Renal cortical epithelial cell (primary cell): ENCODE measurements at places on chromosomes 6 and 20.
A peak's percentile ranks its signal among the peaks of the same experiment; 100 is the strongest.

- DNase-seq = peak; percentile 19
These were observed 3.1 kb downstream of the MTCL3 start for GRCh38 chr6:127515794-127516661.

DNA sequence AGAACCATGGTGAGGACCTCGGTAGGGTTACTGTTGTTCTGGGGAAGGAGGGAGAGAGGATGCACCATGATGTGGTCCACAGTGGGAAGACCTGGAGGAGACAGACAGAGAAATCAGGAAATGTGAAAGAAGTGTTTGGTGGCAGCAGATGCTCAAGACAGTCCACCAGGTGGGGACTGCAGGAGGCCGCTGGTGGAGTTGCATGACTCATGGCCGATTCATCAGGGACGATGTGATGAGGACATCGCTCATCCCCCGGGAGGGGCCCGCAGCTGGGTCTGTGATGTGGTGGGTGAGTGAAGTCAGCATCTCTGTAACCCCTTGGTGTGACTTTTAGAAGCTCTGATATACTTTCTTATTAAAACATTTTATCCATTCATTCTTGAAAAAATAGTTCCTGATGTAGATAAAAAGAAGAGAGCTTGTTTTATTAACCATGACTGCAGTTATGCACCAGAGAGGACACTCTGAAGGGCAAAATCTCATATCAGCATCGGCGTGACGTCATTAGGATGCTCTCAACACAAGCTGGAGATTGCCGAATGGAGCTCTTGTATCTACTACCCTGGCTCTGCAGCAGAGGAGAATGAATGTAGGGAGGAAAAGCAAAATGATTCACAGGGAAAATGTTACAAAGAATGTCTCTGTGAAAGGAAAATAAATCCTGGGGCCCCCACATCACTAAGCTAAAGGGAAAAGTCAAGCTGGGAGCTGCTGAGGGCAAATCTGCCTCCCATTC is 71.2 kb downstream of the RAMACL start:
- peak; percentile 63 for DNase-seq

- no peak for DNase-seq
These were observed 15.5 kb downstream of the NOL4L start for GRCh38 chr20:32569380-32570305.

DNA sequence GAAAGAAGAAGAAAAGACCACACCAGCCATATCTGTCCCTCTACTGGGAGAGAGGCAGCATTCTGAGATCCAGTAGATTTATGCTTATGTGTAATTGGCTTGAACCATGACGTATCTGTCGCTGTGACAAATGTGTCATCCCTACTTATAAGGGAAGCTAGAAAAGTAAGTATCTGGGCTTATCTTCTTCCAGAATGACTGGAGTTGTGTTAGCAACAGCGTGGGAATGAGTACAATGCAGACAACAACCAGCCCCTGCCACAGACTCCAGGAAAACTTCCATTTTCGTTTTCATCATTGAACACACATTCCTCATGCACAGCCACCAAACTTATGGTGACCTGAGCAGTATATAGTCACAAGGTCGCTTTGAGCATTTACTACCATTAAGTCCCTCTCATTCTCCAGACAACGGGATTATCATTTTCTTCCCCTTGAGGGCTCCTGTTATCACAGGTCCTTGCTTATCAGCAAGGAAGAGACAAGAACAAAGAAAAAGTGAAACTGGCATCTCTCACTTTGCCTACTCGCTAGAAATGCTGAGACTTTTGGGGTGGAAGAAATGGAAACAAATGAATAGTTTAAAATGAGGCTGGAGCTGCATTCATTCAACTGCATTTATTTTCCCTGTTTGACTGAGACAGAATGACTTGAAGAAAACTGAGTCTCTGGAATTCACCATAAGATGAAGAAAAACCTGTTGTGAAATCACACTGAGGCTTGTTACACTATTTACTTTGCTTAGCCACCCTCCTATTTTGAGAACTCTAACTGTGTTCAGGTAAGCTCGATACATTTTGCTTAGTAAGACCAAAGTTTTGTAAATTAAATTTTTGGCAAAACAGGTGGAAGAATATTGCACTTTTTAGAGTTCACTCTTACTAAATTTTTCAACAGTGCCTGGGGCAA is 149.3 kb upstream of the FOXQ1 start:
- peak; percentile 19 for DNase-seq

- DNase-seq = no peak
These were observed 328.4 kb downstream of the CDC5L start for GRCh38 chr6:44715925-44716324.

GRCh38 chr6:15404685-15404980 is 158.8 kb downstream of the JARID2 start:
- no peak for DNase-seq

DNA sequence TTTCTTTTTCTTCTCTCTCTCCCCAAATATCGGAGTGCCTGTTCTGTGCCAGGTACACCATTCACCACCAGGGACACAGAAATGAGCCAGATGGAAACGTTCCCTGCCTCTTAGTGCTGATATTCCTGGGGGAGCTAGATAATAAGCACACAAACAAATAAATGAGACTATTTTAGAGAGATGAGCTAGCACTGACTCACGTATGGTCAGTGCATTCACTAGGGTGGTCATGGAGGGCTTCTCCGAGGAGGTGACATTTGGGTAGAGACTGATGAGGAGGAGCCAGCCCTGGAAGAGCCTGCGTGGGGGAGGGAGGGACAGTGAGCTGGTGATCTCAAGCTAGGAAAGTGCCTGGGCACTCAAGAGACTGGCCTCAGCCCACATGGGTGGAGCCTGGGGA is 252.3 kb upstream of the KCNG1 start:
- DNase-seq = no peak

DNA sequence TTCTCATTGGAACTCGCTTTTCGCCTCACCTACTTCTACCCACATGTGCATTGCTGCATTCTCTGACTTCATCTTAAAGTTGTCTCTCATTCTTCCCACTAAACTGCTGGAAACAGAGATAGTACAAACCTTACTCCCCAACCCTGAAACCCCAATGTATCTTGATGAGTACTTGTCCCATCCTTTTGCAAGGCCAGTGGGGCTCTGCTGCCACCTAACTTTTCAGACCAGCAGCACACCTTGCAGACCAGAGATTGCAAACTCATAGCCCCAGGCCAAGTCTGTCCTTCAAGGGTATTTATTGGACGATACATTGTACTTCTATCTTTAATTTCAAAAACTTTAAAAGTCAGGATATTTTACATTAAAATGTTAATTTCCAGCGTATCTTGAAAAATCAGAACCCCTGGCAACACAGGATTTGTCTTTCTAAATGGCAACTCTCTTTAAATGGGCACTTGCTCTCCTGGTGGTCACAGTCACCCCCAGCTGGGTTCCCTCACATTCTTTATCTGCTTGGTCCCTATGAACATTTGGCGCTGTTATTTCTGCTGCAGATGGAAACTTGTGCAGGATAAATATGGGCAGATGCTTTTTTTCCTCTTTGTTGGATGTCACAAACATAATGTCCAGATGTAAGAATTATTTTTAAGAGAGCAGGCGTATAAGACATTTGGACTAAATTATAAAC is 83.9 kb downstream of the SOD2 start:
- DNase-seq = peak; percentile 44

GRCh38 chr6:105501826-105502344 is 99.0 kb upstream of the PREP start:
- peak; percentile 72 for DNase-seq

GRCh38 chr20:45945678-45946148 is 11.2 kb downstream of the PCIF1 start:
- DNase-seq = no peak

GRCh38 chr6:18264923-18265377 is 620 bp upstream of the DEK start:
- DNase-seq = no peak

DNA sequence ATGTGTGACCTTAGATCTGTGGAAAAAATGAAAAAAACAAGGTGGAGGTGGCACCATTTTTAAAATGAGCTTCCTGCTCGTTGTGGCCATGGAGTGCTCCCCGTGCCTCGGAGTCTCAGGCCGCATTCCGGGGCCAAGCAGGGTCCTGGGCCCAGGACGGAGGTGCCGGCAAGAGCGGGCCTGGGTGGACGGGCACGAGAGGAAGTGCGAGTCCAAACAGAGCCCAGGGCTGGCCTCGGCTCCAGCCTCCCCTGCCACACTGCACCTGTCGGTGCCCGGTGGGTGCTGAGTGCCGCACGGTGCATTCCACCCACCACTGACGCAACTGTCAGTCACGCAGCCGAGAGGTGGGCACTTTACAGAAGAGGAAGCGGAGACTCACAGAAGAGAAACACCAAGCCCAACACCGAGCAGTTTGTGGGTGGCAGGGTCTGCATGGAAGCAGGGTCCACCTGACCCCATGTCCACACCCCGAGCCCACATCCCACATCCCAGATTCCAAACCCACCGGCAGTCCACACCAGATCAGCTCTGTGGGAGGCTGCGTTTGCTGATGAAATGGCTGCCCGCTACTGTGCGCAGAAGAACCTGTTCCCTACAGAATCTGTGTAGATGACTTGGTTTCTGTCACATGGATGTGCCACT is 97.7 kb downstream of the PSMB1 start:
- DNase-seq = no peak

DNA sequence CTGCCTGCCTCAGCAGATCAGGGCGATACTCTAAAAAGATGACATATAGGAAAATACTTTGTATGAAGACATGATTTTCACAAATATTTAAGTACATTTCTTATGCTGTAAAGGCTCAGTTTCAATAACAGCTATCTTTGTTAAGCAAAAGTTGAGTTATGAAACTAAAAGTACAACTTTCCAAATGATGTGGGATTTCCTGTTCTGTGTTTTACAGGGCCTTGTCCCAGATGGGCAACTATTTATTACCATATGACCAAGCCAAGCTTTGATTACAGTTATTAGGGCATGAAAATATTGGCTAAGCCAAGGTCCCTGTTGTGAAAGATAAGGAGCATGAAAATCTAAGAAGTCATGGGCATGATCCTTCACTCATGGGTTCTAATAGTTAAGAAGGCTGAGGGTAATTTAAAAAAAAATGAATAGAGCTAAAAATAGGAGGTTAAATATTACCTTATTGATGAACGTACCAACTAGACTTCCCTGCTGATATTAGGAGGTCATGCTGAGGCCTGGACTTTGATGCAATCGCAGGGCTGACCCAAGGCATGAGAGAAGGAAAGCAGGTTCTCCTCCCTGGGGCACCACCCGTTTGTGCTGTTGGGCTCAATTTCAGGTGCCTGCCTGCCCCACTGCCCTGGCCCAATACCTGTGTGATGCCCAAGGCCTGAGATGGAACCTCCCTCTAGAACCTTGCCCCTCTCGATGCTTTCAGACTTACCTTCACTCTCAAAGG is 294.4 kb upstream of the PRDM1 start:
- DNase-seq = no peak

DNA sequence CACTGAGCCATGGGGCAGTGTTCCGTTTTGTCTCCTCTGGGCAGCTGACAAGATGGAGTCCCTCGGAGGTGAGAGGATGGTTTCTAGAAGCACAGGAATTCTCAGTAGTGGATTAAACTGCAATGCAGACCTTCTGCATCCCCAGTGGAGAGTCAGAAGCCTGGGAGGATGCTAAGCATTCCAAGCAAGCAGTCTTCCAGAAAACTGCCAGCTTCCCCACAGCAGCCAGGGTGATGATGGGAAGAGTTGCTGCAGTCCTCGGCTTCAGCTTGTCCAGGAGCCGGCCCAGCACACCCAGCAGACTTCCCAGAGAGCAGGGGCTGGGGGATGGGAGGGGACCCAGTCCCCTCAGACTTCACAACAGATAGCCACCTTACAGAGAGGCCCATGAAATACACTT is 163.6 kb downstream of the LY86 start:
- DNase-seq = peak; percentile 88

DNA sequence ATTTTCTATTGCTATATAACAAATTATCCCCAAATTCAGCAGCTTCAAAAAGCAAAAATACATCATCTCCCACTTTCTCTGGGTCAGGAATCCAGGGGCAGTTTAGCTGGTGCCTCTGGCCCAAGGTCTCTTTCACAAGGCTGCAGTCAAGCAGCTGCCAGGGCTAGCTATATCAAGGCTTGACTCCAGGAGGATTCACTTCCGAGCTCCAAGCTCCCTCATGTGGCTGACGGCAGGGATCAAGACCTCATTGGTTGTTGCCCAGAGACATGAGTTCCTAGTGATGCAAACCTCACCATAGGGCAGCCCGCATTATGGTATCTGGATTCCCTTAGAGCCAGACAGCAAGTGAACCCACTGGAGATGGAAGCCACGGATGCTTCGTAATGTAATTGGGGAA is 1.3 kb upstream of the VNN1 start:
- DNase-seq = peak; percentile 69

GRCh38 chr6:113953346-113953745 is 17.6 kb downstream of the HDAC2 start:
- DNase-seq = peak; percentile 23

GRCh38 chr6:96391776-96392360 is 129.7 kb upstream of the UFL1 start:
- peak; percentile 32 for DNase-seq

- no peak for DNase-seq
These were observed 71.5 kb downstream of the PSMG4 start for GRCh38 chr6:3330199-3330598.

DNA sequence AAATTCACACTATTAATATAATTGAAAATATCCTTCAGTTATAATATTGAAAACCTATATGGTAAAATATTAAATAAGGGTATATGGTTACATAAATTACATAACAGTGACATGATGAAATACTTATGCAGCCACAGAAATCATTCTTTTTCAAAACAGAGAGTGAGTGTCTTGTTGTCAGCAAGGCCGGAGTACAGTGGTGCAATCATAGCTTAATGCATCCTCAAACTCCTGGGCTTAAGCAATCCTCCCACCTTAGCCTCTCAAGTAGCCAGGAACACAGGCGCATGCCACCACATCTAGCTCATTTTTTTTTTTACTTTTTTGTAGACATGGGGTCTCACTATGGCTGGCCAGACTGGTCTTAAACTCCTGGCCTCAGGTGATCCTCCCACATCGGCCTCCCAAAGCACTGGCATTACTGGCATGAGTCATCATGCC is 40.4 kb downstream of the FAM8A1 start:
- no peak for DNase-seq

GRCh38 chr6:108524528-108525248 is 36.0 kb upstream of the FOXO3 start:
- no peak for DNase-seq

- DNase-seq = no peak
These were observed 48.1 kb downstream of the HLA-DPB1 start for GRCh38 chr6:33123732-33124524.

GRCh38 chr6:150079604-150080003 is 10.7 kb upstream of the ULBP3 start:
- DNase-seq = no peak

DNA sequence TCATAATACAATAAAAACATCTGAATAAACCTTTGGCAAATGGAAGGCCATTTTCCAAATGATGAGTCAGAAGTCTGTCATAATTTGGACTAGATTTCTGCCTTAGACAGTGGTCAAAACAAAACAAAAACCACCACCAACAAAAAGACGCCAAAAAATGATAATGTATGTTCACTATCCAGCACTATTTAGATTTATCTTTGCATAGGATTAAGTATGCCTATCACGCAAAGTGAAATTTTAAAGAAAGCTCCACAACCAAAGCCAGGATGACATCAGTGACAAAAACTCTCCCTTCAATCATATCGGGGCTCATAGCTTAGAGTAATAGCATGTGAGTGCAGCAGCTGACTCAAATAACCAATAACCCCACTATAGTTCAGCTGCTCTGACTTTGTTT is 201.9 kb downstream of the MOXD1 start:
- DNase-seq = no peak
